ENCODE measurements at places on chromosomes 2 and 18.

DNA sequence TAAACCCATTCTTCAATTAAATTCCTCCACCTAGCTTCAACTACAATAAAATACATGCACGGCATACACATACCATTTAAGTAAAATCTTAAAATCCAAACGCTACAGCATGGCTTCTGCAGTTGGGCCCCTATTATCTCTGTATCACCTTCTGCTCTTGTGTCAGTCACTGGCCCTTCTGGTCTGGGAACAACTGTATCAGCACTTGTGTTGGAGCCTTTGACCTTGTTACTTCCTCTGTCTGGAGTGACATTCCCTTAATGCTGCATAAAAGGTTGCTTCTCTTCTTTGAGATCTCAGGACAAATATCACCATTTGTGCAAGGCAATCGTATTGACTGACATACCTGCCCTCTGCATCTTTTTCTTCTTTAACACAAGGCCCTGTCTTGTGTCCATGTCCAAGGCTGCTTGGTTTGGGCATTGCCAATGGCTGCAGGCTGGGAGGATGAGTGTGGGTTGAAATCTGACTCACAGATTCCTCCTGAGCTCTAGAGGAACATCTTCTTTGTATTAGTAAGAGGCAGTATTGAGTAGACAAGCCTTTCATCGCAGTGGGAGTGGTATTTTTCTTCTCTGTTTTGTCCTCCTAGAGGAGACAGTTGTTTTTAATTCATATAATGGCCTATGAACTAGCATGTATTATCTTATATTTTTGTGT is 267.8 kb upstream of the TRIB2 start:
- no peak for DNase-seq

DNA sequence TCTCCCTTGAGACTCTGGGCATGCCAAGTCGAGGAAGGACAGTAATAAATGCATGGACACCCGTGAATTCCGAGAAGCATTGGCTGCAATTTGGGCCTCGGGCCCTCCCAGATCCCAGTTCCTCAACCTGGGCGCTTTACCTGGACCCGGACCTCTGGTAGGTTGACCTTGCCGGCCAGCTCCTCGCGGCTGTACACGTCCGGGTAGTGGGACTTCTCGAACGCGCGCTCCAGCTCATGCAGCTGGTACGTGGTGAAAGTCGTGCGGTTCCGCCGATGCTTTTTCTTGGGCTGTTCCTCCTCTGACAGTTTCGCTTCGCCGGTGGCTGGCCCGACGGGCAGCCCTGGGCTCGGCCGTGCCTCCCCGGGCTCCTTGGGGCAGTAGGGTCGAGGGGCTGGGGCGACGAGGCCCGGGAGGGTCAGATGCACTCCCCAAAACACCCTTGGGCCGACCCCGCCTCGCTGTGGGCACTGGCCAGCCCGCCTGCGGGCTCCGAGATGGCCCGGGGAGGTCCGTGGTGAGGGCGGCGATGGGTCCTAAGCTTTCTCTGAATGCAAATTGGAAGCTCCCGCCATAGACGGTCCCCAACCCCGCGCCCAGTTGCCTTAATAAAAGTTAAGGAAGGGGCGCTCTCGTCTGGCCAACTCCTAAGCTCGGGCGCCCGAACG is 899 bp downstream of the RAX start:
- DNase-seq = no peak

GRCh38 chr2:128234613-128235012 is 84.1 kb downstream of the HS6ST1 start:
- DNase-seq = no peak

DNA sequence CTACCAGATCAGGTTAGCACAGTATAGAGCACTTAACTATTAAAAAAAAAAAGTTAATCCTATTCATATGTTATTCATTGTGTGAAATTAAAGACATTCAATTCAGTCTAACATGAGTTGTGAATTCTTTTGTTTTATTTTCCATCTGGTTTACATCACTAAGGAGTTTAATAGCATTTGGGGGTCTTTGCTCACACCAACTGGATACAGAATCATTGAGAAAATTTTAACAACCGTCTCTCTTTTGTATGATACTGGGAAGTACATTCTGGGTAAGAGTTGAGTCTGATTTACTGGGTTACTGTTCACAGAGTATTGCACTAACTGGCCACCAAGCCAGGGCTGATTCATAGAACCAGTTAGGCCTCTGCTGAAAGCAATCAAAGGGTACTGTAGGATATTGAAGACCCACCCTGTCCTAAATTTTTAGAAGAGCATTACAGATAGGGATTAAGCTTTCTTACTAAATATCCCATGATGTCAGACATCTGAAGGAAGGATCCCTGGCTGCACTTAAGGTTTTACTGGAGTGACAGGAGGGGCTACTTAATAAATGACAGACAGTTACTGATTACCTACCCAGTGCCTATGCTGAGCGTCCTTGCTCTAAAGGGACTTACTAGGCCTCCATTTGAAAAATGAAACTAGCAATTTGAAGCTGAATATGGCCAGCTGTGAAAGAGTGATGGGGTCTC is 387.9 kb downstream of the SETBP1 start:
- DNase-seq = no peak

DNA sequence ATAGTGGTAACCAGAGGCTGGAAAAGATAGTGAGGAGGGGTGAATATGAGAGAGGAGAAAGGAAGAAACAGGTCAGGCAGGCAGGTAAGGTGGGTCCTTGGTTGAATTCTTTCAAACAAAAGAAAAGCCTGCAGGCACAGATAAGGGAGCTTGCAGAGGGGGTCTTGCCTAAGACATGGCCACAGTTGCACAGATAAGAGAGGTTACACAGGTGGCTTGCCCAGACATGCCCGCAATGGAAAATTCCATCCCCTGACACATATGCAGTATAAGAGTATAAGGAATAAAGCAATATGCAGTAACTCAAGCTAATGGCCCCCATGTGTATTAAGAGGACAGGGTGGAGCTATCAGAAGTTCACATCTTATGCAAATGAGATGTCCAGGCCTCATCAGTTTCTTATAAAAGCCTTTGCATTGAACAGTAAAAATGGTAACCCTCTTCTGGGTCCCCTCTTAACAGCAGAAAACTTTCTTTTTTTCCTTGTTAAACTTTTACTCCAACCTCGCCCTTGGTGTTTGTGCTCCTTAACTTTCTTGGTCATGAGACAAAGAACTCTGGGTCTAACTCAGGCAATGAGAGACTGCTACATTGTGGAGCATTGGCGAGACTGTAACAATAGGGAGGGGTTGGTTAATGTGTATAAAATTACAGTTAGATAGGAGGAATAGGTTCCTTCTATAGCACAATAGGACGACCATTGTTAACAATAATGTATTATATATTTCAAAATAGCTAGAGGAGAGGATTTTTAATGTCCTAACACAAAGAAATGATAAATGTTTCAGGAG is 764.6 kb downstream of the TSN start:
- no peak for DNase-seq

DNA sequence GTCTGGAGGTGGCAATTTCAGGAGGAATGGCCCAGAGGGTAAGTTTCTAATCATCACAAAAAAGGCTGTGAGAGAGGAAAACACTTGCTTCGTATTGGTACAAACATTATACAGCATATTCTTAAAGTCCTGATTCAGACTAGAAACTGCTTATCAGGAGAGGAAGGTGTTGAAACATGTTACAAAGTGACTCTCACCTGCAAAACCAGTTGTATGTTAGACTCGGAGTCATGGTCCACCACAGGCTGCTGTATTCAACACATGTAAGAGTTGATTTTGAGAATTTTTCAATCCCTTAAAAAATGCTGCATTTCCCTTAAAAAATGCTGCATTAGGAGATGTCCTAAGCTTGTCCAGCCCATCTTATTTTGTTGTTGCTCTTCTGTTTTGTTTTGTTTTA is 61.5 kb downstream of the MBP start:
- no peak for DNase-seq

GRCh38 chr18:47912794-47913585 is 17.5 kb downstream of the SMAD2 start:
- no peak for DNase-seq

DNA sequence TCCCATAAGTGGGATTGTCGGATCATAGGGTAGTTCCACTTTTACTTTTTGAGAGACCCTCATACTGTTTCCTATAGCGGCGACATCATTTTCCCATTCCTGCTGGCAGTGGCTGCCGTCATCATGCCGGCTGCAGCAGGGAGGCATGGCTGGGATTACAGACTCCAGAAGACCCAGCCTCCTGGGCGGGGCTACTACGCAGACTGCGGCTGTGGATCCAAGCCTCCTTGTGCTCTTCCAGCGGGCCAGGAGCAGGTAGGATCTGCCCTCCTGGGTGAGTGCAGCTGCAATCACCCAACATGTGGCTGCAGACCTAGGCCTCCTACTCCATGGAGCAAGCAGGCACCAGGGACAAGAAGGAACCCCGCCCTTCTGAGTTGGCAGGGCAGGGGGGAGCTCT is 359.2 kb downstream of the GALR1 start:
- no peak for DNase-seq

DNA sequence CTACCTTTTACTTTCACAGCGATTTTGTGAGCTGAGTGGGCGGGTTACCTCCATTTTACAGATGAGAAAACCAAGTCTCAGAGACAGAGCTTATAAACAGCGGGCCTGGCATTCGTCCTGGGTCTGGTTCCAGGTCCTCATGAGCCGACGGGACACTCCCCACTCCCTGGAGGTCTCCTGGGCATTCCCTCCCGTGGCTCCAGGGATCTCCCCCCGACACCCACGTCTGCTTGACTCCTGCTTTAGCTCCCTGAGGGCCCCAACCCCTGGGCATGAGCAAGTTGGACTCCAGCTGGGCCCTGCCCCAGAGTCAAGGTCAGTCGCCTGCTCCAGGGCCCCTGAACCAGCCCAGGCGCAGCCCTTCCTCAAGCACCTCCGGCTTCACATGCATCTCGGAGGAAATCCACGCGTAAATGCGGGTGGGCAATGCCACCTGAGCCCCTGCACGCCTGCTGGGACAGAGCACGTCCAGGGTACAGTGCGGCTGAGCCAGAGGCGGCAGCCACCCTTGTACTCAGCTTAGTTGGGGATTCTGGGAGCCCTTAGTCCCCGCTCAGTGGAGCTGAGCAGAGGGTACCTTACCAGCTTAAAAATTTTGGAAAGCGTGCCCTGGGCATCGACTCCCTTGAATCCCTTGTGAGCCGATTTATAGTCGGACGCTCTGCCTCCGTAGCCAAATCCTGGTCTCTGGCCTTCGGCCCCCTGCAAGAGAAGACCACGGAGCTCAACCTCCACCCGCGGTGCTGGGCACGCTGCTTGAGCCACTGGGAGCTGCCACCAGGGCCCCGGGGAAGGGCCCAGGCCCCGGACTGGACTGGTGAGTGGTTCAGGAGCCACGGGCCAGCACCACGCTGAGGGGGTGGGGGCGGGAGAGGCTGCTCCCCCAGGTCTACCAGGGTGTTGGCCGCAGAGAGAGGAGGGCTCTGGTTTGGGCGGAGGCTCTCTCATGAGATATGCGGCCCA is 148.1 kb downstream of the MBP start:
- DNase-seq = no peak

DNA sequence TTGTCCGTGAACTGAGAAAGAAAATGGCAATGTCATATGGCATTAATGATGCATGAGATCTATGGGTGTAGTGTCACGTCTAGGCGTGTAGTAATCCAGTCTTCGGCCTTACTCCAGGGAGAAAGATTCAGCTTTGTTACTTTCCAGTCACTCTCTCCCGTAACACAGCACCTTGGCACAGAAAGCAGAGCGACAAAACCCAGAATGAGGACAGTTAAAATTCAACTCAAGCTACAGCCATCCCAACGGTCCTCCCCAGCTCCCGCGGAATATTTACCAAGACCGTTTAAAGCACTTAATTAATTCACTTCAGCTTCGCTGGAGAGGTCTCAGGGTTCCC is 797 bp upstream of the CRIM1 start:
- DNase-seq = no peak

- DNase-seq = no peak
Observed at GRCh38 chr2:70085711-70086277, 1.5 kb upstream of the PCBP1 start.

GRCh38 chr18:76447258-76447890 is 47.7 kb downstream of the ZNF516 start:
- DNase-seq = no peak

DNA sequence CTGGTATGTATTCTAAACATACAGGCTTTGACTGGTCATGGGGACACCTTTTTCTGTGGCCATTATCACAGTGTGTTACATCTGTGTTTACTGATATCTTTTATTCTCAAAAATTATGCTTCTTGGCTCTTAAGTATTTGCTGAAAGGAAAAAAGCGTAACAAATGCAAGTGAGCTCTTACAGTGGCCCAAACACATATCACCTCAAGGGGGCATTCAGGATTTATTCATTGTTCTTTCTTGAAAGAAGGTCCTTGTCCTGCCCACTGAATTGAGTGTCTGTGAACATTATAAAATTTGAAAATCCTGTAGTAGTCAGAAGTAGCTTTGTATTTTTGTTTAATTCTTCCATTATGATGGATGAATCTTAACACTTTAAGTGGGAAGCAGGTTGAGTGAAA is 454.5 kb downstream of the XIRP2 start:
- no peak for DNase-seq

DNA sequence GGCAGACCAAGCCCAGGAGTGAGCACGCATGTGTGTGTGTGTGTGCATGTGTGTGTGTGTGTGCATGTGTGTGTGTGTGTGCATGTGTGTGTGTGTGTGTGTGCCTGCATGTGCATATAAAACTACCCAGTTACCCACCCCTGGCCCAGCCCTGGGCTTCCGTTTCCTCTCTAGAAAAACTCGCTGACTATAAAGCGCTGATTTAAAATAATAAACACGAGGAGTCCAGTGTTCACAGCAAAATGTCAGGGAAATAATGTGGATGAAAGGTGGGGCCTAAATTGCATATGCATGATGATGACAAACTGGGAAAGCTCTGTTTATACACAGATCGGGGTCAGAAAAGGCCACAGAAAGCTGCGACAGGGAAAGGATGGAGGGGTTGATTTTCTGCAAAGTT is 7.5 kb downstream of the ADCY3 start:
- DNase-seq = no peak

DNA sequence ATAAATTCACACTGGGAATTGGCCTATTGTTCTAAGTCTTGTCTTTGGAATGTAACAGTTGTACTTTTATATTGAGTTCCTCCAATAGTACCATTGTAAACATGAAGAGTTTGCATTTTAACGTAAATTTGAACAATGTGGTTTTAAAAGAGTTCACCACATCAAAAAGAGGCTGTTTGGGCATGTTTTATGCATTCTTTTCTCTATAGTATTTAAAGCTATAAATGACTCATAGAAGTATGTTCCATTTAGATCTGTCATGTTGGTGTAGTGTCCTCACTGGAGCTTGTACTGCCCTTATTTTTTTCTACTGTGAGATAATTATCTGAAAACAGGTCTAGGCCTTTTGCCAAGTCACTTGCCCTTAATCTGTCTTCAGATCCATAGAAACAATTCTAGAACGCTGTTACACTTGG is 141.9 kb downstream of the RHBDD1 start:
- no peak for DNase-seq

Measured in activated CD4-positive, CD25-positive, alpha-beta regulatory T cell (primary cell).